Thyroid gland (tissue), 4 donors: ENCODE measurements at places on chromosomes 16 and 17. TPM values are rescaled to one million over a fixed set of nuclear protein-coding genes. Genes with fewer than 3 reads are reported as not detected.

GRCh38 chr16:80197741-80198201 is 343.0 kb upstream of the DYNLRB2 start:
- no peak overlapping the region for H3K27ac ChIP-seq
- no peaks in the 10 kb centered on the region for H3K27me3 ChIP-seq
- no peak overlapping the region for H3K4me3 ChIP-seq
- H3K4me1 ChIP-seq = no peaks in the 10 kb centered on the region
- no peaks in the 10 kb centered on the region for H3K36me3 ChIP-seq

GRCh38 chr17:53092072-53092471 is 730.7 kb upstream of the KIF2B start:
- no peaks in the 10 kb centered on the region for H3K27me3 ChIP-seq
- no peaks in the 10 kb centered on the region for H3K36me3 ChIP-seq
- DNase-seq = no peak
- H3K4me1 ChIP-seq = no peaks in the 10 kb centered on the region
- no peak overlapping the region for H3K27ac ChIP-seq
- no peak overlapping the region for H3K4me3 ChIP-seq

- no peak overlapping the region for H3K27ac ChIP-seq
- H3K4me3 ChIP-seq = no peak overlapping the region
- peaks cover 69% of the 10 kb centered on the region for H3K4me1 ChIP-seq
- no peaks in the 10 kb centered on the region for H3K36me3 ChIP-seq
- no peak for DNase-seq
Observed at GRCh38 chr17:57368637-57369336, 112.5 kb downstream of the MSI2 start.

DNA sequence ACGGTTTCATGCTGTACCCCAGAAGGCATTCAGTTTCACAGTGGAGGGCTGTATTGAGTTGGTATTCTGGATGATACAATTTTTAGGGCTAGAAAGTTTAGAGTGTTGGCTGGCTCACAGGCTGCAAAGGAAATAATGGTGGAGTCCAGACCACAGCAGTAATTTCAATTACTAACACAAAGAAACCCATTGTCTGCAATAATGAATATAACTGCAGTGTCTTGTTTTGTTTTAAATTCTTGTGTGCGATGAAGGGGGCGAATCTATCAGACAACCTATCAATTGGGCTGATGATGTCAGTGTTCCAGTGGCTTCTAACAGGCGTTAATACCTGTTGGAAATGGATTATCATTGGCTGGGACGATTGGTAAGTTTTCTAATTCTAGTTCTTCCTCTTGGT is 1.5 kb downstream of the SP2 start:
- no peaks in the 10 kb centered on the region for H3K36me3 ChIP-seq
- DNase-seq = no peak
- H3K27ac ChIP-seq = peak overlapping the region; percentile 100
- no peaks in the 10 kb centered on the region for H3K27me3 ChIP-seq
- no peak overlapping the region for H3K4me3 ChIP-seq
- peaks cover 59% of the 10 kb centered on the region for H3K4me1 ChIP-seq

SLC16A13 gene
- total RNA-seq = 1.2 TPM

DNA sequence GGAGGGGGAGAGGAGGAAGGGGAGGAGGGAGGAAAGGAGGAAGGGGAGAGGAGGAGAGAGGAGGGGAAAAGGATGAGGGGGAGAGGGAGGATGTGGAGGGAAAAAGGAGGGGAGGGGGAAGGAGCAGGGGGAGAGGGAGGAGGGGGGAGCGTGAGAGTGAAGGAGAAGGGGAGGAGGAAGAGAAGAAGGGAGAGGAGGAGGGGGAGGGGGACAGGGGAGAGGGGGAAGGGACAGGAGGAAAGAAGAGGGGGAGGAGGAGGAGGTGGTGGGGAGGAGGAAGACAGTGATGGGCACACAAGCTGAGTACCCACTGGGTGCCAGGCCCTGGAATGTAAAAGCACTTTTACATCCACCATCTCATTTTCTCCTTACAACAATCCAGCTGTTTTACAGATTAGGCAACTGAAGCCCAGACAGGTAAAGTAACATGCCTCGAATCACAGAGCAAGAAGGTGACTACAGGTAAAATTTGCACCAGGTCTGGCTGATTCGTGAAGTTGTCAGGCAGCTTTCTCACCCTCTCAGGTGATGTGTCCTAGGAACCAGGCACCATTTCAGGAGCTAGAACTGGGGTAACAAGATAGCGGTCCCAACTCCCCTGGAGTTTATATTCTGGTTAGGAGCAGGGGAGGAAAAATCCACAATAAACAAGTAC is 10.0 kb upstream of the LITAF start:
- peaks cover 10% of the 10 kb centered on the region for H3K4me1 ChIP-seq
- H3K27ac ChIP-seq = peak overlapping the region; percentile 67
- H3K27me3 ChIP-seq = no peaks in the 10 kb centered on the region
- H3K4me3 ChIP-seq = no peak overlapping the region
- no peaks in the 10 kb centered on the region for H3K36me3 ChIP-seq
- DNase-seq = no peak

GRCh38 chr17:4498461-4499397 is at the start of gene SPNS2:
Gene SPNS2 (plus strand): TSS chr17:4498881. CDS start chr17:4499048, 167 bp downstream.
- H3K36me3 ChIP-seq = no peaks in the 10 kb centered on the region
- peaks cover 28% of the 10 kb centered on the region for H3K4me1 ChIP-seq
- H3K27ac ChIP-seq = no peak within 1 kb of the TSS
- no peaks in the 10 kb centered on the region for H3K27me3 ChIP-seq

DNA sequence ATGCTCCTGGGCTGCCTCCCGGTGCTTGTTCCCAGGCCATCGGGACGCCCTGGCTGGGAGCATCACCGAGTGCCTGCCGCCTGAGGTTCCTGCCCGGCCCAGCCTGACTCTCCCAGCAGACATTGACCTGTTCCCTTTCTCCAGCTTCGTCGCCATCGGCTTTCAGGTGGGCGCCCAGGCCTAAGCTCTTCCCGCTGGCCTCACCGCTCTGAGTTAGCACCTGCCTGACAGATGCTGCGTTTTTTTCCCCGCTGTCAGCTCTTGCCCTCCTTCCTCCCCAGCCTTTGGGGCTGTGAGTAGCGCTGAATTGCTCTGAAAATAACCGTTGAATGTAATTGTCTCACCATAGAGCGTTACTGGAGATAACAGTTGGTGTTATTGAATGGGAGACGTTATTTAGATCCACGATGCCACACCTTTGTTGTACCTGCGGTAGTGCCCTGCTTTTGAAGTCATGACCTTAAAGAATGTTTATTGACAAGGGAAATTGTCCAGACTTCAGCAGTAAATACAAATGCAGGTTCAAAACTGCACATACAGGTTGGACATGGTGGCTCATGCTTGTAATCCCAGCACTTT is 21.3 kb upstream of the SMIM5 start:
- H3K27ac ChIP-seq = no peak overlapping the region
- DNase-seq = no peak
- H3K36me3 ChIP-seq = peaks cover 30% of the 10 kb centered on the region
- H3K27me3 ChIP-seq = no peaks in the 10 kb centered on the region
- H3K4me3 ChIP-seq = no peak overlapping the region

GPR179 gene
- not detected for total RNA-seq

BICDL2 gene
- total RNA-seq = 17.8 TPM

GRCh38 chr17:76138234-76138895 is 2.7 kb downstream of the FOXJ1 start:
- H3K27ac ChIP-seq = peak overlapping the region; percentile 34
- H3K36me3 ChIP-seq = no peaks in the 10 kb centered on the region
- DNase-seq = peak; percentile 92
- H3K27me3 ChIP-seq = no peaks in the 10 kb centered on the region
- H3K4me1 ChIP-seq = peaks cover 33% of the 10 kb centered on the region
- H3K4me3 ChIP-seq = peak overlapping the region; percentile 4

- H3K27me3 ChIP-seq = no peaks in the 10 kb centered on the region
- no peak overlapping the region for H3K4me3 ChIP-seq
- peak; percentile 84 for DNase-seq
- no peaks in the 10 kb centered on the region for H3K36me3 ChIP-seq
- H3K4me1 ChIP-seq = peaks cover 75% of the 10 kb centered on the region
Observed at GRCh38 chr16:84836234-84836647, 16.5 kb downstream of the CRISPLD2 start.

DNA sequence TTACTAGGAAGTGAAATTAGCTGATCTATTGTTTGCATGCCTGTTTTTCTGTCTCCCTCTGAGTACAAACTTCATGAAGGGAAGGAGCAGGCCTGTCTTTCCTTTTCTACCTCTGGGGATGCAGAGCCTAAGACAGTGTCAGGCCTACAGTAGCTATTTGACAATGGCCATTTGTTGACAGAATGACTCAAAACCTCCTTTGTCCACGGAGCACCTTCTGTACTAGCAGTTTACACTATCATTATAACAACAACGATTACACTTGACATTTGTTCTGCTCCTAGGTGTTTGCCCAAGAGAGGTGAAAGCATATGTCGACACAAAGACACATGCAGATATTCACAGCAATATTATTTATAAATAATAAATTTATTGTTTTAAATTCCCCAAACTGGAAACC is 132.3 kb upstream of the IRX3 start:
- DNase-seq = no peak
- no peaks in the 10 kb centered on the region for H3K36me3 ChIP-seq
- peaks cover 9% of the 10 kb centered on the region for H3K4me1 ChIP-seq
- no peaks in the 10 kb centered on the region for H3K27me3 ChIP-seq

- no peak overlapping the region for H3K4me3 ChIP-seq
- no peak overlapping the region for H3K27ac ChIP-seq
- H3K27me3 ChIP-seq = no peaks in the 10 kb centered on the region
- no peak for DNase-seq
- H3K4me1 ChIP-seq = peaks cover 3% of the 10 kb centered on the region
- no peaks in the 10 kb centered on the region for H3K36me3 ChIP-seq
Observed at GRCh38 chr16:49094471-49094870, 187.2 kb downstream of the CBLN1 start.

DNA sequence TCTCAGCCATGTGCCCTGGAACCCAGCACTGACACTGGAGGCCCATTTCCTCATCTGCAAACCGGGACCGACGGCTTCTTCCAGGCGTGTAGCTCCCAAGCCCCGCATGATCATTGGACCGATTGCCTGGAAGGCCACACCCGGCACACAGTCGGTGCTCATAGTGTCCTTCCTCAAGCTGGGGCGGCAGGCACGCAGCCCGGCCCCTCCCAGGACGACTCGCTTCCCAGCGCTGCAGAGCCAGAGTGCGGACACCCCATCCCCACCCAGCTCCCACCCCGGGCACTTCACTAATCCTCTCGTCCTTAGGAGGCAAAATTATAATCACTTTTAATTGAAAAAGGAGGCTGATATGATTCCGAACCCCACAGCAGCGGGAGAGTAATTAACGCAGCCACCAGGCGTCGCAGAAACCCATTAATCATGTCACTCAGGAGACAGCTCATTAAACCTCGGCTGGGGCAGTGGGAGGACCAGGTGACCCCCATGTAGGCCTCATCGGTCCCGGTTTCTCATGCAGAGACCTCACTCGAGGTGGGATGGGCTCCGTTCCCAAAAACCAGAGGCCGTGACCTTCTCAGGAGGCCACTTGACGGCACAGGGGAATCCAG is 33.1 kb downstream of the ZNF469 start:
- DNase-seq = no peak
- no peaks in the 10 kb centered on the region for H3K27me3 ChIP-seq
- H3K4me3 ChIP-seq = no peak overlapping the region

DNA sequence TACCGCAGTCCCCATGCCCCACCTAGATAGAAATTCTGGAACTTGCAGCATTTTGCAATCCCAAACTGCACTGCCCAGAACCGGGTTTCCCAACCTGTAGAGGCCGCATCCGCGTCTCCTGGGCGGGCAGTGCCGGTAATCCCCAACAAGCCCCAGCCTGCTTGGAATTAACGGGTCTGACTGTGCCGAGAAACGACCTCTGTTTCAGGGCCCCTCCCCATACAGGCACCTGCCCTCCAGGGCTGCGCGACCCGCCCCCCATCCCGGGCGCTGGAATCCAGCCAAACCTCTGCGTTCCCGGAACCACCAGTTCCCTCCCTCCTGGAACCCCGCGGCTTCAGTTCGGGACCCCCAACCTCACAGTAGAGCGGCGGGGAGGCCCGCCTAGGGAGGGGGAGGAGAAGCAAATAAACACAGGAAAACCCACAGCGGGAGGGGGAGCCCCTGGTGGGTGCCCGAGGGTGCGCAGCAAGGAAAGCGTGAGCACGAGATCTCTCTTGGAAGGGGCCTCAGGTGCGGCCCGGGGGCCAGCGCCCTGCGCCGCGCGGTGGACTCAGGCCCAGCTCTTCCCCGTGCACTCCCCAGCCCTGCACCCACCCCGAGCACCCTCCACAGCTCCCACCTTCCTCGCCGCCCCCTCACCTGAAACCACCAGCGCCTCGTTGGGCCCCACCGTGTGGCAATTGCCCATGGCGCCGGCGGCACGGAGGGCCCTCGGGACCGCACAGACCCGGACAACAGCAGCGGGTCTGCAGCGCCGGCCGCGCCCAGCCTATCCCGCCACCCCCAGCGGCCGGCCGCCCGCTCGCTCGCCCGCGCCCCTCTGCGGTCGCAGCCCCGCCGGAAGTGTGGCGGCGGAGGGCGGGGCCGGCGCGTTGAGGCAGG is at the start of gene FLOT2:
FLOT2 (minus strand) TSS at position 850 of the 885 bp plus-strand sequence; CDS start at position 691, 159 bp downstream.
- H3K27me3 ChIP-seq = no peaks in the 10 kb centered on the region
- peak; percentile 63 for DNase-seq
- peaks cover 37% of the 10 kb centered on the region for H3K4me1 ChIP-seq
- H3K4me3 ChIP-seq = peak within 1 kb of the TSS; percentile 95

DNA sequence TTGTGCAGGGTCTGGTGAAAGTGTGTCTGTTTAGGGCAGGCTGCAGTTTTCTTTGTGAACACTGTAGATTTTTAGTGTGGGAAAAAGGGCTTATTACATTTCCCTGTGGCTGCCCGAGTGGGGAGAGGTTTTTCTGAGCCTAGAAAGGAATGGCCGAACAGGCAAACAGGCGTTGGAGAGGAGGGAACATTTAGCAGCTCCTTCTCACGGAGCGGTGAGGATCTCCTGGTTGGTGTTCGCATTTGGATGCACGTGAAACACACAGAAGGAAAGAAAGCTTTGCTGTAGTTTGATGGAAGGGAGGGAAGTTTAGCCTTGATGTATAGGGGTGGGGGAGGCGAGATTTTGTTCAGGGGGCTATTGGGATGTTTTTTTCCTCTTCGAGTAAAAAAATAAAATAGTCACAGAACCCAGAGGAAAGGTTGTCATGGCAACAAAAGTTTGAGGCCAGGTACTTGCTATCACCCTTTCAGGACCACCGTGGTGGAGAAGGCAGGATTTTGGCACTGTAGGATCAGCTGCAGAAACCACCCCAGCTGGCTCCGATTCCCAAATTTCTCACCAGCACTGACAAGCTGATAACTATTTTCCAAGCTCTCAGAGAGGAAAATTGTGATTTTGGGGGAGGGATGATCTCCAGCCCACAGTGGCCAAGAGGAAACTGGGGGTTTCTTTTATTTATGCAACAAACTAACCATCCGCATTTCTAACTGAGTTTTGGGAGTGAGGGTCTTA is 3.5 kb downstream of the GSG1L start:
- H3K27me3 ChIP-seq = no peaks in the 10 kb centered on the region
- H3K36me3 ChIP-seq = no peaks in the 10 kb centered on the region
- H3K4me1 ChIP-seq = peaks cover 4% of the 10 kb centered on the region
- DNase-seq = no peak
- no peak overlapping the region for H3K4me3 ChIP-seq
